ENCODE measurements at places on chromosomes 11 and 22.

DNA sequence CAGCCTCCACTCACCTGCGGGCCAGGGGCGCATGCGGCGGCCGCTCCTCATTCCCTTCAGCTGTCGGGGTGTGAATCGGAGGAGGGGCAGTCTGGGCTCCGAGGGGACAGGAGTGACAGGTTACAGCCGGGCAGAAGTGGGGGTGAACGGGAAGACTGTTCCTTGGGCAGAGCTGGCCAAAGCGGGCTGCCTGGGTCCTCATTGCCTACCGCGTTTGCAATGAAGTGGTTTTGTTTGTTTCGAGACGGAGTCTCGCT, 733 bp downstream of the MEI1 start:
- DNase-seq: no peak

- DNase-seq: no peak
Observed at GRCh38 chr22:50311606-50312351, 4.3 kb upstream of the PLXNB2 start.

GRCh38 chr11:86524620-86525352, 147.6 kb downstream of the ME3 start:
- peak; percentile 65 for DNase-seq

GRCh38 chr22:34108168-34108567, 187.9 kb upstream of the LARGE1 start:
- DNase-seq: no peak

DNA sequence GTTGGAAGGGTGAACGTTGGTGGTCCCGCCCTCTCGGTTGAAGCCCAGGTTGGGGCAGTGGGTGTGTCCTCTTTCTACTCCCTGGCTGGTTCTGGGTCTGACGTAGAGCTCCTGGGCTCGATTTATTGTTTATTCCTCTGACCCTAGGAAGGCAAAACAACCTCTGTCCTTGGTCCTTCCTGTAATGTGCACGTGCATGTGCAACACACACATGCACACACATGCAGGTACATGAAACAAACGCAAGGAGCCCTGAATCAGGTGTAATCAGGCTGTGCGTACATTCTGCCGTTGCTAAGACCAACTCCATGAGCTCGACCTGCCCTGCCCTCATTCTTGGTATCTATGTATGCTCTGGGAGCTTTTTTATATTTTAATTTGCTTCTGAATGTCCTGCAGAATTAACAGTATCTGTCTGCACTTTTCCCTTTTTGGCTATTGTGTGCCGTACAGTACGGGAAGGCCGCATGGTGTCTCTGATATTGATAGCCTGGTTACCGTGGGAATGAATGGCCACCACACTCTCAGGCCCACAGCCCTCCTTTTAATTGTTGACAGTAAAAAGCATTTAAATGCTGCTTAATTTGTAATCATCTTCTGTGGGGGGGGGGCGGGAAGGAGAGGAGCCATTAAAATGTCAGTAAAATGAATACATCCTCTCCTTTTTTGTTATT, 66.0 kb upstream of the NNMT start:
- DNase-seq: no peak

DNA sequence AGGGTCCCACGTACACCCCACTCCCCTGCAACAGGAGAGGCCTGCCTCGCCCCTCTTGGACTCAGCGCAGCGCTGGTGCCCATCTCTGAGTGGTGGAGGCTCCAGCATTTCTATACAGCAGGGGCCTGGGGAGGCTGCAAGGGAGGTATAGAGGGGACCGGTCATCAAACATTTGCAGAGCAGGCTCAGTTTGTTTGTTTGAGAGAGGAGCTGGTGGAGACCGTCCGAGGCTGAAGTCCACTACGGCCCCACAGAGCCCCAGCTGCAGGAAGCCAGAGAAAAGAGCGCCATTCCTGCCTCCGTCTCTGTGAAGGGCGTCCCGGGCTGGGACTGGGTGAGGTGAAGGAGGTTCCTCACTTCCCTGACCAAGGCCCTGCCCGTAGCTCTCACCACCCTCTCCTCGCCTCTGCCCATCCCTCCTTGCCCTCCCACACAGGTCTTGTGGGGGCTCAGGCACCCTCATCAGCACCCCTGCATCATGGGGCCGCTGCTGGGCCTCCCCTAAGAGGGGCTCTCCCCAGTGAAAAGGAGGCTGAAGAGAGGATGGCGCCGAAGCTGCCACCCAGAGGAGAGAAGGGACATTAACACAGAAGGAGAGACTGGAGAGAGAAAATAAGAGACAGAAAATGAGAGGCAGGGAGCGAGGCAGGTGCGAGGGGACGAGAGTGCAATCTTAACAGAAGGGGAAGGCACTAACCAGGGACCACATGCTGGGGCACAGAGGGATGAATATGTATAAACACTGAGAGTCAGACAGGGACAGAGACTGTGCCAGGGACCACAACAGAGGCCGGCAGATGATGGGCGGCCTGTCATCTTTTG, 24.5 kb downstream of the RPUSD4 start:
- DNase-seq: no peak

DNA sequence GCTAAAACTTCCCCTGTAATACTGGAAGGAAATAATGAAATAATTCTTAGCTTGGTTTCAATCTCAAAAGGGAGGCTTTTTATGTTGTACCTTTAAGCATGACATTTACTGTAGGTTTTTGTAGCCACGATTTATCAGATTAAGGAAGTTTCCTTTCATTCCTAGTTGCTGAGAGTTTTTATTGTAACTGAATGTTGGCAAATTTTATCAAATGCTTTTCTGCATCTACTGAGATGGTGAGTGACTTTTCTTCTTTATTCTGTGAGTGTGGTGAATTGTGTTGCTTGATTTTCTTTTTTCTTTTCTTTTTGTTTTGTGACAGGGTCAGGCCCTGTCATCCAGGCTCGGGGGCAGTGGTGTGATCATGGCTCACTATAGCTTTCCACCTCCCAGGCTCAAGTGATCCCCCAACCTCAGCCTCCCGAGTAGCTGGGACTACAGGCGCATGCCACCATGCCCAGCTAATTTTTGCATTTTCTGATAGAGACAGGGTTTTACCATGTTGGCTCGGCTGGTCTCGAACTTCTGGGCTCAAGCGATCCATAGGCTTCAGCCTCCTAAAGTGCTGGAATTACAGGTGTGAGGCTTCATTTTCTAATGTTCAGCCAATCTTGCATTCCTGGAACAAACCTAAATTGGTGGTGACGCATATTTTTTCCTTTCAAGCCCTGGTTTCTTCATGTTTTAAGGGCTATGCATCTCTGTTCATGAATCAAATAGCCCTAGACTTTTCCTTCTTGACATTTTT, 26.2 kb downstream of the SUSD2 start:
- DNase-seq: no peak

- DNase-seq: no peak
Observed at GRCh38 chr22:46652847-46653331, 32.7 kb downstream of the GRAMD4 start.

GRCh38 chr22:23844739-23845202, 6.0 kb upstream of the DERL3 start:
- no peak for DNase-seq

GRCh38 chr11:44630511-44631210, 65.2 kb downstream of the CD82 start:
- no peak for DNase-seq

- DNase-seq: no peak
Observed at GRCh38 chr11:115493905-115494304, 10.3 kb downstream of the CADM1 start.

- DNase-seq: no peak
Observed at GRCh38 chr11:97471480-97471879, 1081.7 kb downstream of the JRKL start.

DNA sequence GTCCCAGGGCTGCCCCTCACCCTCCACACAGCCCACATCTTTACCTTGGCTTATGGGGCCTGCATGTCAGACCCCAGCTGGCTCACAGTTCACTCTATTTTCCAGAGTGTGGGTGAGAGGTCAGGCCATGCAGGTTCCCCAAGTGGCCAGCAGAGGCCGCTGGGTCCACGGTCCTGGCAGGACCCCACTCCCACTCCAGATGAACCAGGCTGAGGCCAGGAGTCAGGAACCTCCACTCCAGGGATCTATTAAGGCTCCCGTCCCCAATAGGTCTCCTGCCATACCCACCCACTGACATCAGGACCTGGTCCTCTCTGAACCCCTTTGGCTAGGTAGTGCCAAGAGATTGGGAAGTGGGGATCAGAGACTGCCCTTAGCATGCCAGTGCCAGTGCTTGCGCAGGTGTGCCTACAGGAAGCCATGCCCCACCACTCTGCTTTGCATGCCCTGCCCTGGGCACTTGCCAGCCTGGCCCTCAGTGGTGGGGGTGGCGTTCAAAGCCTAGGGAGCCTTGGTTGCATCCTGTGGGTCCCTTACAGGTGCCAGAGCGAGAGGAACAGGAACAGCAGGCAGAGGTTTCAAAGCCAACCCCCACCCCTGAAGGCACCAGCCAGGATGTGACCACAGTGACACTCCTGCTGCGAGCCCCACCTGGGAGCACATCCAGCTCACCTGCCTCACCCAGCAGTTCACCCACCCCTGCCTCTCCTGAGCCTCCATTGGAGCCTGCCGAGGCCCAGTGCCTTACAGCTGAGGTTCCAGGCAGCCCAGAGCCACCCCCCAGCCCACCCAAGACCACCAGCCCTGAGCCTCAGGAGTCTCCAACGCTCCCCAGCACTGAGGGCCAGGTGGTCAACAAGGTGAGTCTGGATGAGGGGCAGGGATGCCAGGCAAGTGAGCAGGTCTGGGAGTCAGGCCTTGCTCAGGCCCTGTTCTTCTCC, 8.3 kb downstream of the SMTN start:
- no peak for DNase-seq

GRCh38 chr22:20436768-20437612, 635 bp downstream of the SCARF2 start:
- DNase-seq: no peak

DNA sequence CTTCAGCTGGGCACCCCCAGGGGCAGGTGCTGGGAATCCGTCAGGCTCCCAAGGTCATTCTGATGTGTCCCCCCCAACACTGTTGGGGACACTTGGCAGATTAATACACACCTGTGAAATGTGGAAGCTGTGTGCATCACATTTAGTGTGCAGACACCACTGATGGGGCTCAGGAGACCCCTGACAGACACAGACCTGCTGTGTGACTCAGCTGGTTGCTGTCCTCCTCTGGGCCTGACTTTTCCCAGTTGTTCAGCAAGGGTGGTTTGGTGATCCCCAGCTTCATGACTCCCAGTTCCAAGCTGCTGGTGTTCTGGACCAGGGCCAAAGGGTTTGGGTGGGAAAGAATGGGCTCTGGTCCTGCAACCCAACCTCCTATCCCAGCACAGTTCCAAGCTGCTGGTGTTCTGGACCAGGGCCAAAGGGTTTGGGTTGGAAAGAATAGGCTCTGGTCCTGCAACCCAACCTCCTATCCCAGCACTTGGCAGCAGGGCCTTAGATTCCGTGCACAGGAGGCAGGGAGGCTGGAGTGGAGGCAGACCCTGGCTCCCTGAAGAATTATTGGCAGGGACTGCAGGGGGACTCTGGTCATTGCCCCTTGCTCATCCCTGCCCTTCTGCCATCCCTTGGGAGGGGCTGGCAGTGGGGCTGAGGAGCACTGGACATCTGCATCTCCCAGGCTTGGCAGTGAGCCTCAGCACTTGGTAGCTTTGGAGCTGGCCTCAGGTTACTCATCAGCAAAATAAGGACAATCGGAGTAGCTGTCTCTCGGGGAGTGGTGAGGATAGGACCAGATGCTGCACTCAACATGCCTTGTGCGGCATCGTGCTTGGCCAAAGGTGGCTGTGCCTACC, 8.4 kb upstream of the OMP start:
- no peak for DNase-seq

GRCh38 chr11:79102840-79103239, 338.0 kb downstream of the TENM4 start:
- DNase-seq: peak; percentile 49

DNA sequence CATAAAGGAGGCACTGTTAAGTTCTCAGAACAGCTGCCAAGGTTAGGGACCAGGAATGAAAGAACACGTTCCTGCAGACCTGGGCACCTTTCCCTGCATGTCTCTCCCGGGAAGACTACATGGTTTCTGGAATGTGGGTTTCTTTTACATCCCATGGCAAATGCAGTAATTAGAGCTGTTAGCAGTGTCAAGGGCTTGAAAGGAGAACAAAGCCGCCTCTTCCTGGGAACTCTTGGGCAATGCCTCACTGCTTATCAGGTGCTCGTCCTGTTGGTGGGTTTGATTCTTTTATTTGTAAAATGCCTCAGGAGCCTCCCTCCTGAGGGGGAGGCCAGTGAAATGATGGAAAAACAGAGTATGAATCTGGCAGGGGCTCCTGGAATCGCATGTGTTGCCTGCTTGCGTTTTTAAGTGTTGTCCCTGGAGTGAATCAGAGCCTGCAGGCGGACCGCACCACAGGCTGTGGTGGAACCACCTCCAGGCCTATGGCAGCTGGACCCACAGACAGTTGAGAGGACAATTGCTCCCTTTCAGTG, 723 bp upstream of the C22orf31 start:
- DNase-seq: no peak

GRCh38 chr11:25319127-25319526, 822.3 kb downstream of the LUZP2 start:
- DNase-seq: no peak

- no peak for DNase-seq
Observed at GRCh38 chr22:35905894-35906293, 122.7 kb downstream of the RBFOX2 start.

DNA sequence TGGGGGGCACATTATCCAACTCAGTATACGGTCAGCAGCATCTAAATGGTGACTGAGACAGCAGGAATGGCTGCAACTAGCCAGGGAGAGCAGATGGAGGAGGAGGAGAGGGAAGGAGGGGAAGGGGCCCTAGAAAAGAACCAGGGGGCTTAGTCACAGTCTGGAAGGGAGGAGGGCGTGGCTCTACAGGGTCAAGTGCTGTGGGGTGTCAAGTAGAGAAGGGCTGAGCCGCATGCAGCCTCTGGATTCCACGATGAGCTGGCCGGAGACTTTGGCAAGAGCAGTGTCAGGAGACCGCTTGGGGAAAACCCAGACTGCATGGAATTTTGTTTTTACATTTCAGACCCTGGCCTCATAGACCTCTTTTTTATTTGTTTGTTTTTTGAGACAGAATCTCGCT, 25.8 kb upstream of the PPFIA1 start:
- no peak for DNase-seq

DNA sequence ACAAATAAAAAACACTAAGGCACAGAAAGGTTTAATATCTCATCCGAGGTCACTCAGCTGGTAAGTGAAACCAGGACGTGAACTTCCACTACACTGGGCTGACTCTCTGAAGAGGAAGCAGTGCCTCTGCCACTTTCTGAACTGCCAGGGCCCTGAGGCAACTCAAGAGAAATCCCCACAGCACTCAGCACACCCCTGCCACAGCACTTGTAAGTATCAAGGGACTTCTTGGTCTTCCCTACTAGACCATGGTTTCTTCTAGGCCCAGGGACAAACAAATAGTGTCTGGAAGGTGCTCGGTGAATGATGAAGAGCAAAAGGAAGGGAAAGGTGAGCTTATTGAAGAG, 49.7 kb downstream of the RPL27A start:
- no peak for DNase-seq

GRCh38 chr22:47061226-47061625, 298.8 kb downstream of the TBC1D22A start:
- no peak for DNase-seq
